ENCODE measurements at places on chromosomes 12 and 14.

DNA sequence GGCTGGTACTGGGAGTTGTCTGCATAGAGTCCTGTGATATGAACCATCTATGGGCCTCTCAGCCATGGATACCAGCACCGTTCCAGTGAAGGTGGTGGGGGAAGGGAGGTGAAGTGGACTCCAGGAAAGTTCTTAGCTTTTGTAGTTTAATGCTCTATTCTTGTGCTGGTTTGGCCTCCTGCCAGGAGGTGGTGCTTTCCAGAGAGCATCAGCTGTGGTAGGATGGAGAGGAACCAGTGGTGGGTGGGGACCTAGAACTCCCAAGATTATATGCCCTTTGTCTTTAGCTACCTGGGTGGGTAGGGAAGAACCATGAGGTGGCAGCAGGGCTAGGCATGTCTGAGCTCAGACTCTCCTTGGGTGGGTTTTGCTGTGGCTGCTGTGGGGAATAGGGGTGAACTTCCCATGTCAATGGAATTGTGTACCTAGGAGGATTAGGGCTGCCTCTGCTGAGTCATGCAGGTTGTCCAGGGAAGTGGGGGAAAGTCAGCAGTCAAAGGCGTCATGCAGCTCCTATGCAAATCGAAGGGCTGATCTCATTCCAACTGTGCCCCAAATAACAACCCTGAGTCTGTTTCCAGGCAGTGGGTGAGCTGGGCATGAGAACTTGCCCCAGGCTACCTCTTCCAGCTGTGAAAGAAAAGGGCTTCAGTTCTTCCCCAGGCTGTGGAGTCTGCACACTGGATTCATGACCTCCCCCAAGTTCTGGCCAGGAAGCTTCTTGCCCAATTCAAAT lies 14.2 kb downstream of the GZMH start:
- DNase-seq: no peak

GRCh38 chr12:1034751-1035457 lies 43.9 kb downstream of the ERC1 start:
- no peak for DNase-seq

GRCh38 chr12:102534899-102535298 lies 54.5 kb upstream of the IGF1 start:
- DNase-seq: no peak

GRCh38 chr12:45522227-45522626 lies 207.3 kb upstream of the ARID2 start:
- DNase-seq: no peak

DNA sequence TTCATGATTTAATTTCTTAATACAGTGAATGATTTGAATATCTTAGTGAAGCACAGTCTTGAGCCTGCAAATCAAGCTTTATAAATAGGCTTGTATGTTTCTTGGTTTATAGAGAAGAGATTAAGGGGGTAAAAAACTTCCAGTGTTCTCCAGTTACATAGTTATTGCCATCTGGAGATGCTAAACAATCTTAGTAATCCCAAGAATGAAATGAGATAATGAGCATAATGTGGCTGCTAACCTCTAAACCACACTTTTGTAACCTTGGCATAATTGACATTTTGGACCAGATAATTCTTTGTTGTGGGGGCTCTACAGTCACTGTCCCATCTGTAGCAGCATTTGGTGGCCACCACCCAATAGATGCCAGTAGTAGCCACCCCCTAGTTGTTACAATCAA lies 316.8 kb downstream of the CCDC91 start:
- no peak for DNase-seq

GRCh38 chr14:67050896-67051295 lies 138.3 kb upstream of the GARIN2 start:
- DNase-seq: no peak

- no peak for DNase-seq
These were observed at the start of gene ANKS1B for GRCh38 chr12:99984271-99985128. TSS of gene ANKS1B (minus strand) at chr12:99984936. CDS start at chr12:99984237, 699 bp downstream.

- no peak for DNase-seq
These were observed 79.8 kb downstream of the PRORP start for GRCh38 chr14:35202195-35202594.

DNA sequence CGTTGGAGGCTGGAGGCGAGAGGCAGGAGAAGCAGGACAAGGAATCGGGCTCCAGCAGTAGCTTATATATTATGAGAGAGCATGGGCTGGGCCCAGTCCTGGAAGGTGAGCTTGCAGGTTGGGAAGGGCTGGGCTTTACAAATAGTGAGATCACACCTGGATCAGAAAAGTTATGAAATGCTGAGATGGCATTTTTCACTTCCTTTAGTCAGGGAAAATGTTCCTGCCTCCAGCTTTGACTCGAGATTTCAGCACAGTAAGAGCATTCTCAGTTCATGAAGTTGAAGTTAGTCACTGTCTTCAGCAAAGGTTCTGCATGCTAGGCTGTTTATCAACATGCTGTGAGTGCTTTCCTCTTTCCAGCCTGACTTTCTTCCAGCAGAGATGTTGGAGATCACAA lies at the start of gene KRT6C:
KRT6C (minus strand) TSS at position 38 of the 400 bp plus-strand sequence. CDS start 68 bp downstream, outside the sequence.
- no peak for DNase-seq

DNA sequence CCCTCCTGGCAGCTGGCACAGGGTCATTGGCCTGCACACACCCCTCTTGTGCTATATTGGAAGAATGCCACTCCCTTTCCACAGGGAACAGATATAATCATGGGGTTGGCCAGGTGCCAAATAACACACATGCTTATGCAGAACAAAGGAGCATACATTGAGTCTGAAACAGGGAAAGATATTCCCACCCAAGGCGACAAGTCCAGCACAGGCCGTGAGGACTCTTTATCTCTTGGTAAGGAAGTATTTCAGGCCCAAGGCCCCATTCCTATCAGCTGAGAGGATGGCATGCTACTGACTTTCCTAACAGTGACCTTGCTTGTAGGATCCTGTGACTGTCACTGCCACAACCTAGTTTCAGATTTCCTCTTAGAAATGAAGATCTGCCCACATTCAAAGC lies 59.0 kb upstream of the STXBP6 start:
- no peak for DNase-seq

DNA sequence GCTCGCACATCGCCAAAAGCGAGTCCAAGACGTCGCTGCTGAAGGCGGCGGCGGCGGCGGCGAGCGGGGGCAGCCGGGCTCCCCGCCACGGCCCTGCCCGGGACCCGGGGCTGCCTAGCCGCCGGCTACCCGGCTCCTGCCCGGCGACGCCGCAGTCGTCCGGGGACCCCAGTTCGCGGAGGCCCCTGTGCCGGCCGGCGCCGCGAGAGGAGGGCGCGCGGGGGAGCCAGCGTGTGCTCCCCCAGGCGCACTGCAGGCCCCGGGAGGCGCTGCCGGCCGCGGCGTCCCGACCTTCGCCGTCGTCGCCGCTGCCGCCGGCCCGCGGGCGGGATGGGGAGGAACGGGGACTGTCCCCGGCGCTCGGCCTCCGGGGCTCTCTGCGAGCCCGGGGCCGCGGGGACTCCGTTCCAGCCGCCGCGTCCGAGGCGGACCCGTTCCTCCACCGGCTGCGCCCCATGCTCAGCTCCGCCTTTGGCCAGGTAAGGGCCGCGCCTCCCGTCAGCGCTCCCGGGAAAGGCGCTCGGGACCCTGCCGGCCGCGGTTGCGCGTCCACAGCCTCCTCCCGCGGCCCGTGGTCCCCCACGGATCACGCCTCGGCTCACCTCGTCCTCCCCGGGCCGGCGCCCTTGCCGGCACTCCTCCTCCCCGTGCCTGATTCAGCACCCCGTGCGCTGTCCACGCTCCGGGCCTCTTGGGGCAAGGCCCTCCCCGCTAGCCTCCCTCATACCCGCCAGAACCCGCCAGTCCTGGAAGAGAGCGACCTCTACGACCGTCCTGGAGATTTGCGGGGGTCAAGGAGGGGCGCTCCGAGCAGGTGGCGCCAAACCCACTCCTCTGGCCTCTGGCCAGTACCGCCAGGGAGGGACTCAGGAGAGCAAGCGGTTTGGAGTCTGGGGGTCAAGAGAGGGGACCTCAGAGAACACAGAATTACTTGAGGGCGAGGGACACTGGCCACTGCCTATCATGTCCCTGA lies 721 bp downstream of the CABP1 start:
- DNase-seq: peak; percentile 28

GRCh38 chr14:65303899-65304222 lies 108.7 kb upstream of the FUT8 start:
- no peak for DNase-seq

GRCh38 chr12:40561395-40561966 lies 130.8 kb upstream of the CNTN1 start:
- no peak for DNase-seq

DNA sequence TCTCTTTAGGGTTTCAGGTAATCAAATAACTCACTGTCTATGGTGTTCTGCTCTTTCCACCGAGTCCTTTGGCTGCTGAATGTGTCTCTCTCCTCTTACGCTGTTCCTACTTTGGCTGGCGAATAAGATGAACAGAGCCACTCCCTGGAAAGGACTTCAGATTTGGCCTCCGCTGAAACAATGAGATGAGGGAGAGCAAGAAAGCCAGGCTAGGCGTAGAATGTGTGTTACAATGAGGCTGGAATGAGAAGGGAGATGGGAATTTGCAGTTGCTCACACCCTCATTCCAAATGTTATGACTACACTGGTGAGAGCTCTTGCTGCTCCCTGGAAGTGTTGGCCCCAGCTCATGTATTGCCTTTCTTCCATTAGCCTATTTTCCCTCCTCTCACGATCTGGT lies at the start of gene MFAP5:
MFAP5 (minus strand) TSS at position 234 of the 400 bp plus-strand sequence. CDS start 722 bp downstream, outside the sequence.
- DNase-seq: no peak

Data from stimulated activated CD8-positive, alpha-beta memory T cell treated with anti-CD3 and anti-CD28 coated beads, Interleukin-12 subunit alpha, Interleukin-12 subunit beta, amount 100 ng/mL, for 4 hours (primary cell).